ENCODE measurements at places on chromosomes 13 and 19.

- no peak for DNase-seq
These were observed 32.2 kb upstream of the WDFY2 start for GRCh38 chr13:51552027-51552426.

- no peak for DNase-seq
These were observed 10.7 kb downstream of the TM6SF2 start for GRCh38 chr19:19262190-19263057.

DNA sequence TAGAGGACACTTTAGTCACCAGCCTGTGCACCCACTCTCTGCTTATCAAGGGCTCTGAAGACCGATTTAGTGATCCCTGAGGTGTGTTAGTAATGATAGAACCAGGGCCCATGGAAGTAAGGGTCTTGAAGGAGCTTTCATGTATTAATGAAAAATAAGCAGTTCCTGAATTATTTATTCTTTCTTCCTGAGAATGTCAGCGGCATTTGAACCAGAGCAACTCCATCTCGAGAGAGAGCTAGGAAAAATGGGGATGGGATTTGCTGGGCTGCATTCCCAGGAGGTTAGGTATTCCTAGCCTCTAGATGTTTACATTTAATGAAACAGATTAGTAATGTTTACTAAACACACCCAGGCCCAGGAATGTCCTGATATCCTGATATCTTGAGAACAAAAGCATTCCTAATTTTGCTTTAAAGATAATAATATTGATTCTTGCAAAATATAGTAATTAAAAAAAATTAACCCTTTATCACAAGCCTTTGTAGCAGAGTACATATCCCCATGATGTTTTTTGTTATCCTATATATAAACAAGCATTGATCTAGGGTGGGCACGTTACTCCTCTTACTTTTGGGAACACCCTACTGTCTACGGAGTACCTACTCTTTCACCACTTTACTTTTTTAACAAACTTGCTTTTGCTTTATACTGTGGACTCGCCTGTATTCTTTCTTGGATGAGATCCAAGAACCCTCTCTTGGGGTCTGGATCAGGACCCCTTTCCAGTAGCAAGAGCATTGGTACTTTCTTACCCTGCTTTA lies 63.1 kb downstream of the COG3 start:
- no peak for DNase-seq

- DNase-seq, result no peak
These were observed 5.4 kb upstream of the MBD3L3 start for GRCh38 chr19:7063764-7064418.

GRCh38 chr13:48954081-48954480 lies 21.6 kb upstream of the FNDC3A start:
- no peak for DNase-seq

DNA sequence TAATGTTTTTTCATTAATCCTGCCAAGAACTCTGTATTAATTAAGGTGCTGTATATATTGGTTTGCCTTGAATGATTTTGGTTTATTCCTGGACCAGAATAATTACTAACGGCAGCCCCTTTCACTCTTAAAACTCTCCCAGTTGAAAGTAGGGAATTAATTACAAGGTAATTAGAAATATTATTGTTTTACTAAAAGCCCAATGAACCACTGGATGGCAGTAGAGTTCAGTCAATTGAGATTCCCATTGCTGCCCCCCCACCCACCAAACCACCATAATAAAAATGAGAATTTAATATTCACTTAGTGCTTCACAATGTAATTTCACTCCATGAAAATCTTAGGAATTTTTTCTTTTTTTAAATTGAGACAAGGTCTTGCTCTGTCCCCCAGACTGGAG lies 13.7 kb downstream of the WBP4 start:
- no peak for DNase-seq

- DNase-seq, result no peak
These were observed 1.5 kb upstream of the NTN5 start for GRCh38 chr19:48674216-48674809.

DNA sequence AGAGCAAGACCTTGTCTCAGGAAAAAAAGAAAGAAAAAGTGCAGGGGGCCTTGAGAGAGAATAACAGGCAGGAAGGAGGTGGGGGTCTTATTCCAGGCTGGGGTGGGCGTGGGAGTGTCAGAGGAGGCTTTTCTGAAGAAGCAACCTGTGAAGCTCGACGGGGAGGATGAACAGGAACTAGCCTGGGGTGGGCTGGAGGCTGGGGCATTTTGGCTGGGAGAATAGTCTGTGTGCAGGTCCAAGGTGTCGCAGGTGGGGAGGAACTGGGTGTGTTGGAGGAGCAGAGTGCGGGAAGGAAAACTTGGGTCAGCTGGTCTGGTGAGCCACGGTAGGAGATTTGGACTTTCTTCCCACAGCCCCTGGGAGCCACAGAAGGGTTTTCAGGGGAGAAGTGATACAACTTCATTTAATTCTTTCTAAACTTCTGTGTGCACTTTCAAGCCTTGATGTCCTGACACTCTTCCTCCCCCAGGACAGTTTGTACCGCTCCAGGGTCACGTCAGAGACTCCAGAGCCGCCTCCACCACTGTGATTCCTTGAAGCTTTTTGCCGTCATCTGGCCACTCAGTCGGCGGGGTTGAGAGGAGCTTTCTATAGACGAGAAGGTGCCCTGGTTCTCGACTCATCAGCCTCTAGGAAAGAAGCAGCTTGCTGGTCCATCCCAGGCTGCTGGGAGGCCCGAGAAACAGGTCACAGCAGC lies 138.7 kb downstream of the SIPA1L3 start:
- no peak for DNase-seq

DNA sequence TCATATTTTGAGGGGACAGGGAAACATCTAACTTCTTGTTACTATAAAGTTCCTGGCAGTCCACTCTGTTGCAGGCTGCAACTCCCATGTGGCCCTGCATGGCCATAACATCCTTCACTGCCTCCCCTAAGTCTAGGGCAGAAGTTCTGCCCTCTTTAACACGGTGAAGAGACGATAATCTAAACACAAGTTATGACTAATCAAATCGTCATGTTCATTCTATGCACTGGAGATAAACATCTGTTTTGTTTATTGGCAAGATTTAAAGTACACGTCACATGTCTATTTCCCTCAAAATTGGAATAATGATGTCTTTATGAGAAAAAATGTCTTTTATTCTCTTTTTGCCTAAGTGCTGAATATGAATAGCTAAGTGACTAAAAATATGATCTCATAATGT lies 1629.4 kb downstream of the PCDH9 start:
- DNase-seq, result no peak

GRCh38 chr13:107576430-107576829 lies 638.9 kb downstream of the LIG4 start:
- DNase-seq, result no peak

DNA sequence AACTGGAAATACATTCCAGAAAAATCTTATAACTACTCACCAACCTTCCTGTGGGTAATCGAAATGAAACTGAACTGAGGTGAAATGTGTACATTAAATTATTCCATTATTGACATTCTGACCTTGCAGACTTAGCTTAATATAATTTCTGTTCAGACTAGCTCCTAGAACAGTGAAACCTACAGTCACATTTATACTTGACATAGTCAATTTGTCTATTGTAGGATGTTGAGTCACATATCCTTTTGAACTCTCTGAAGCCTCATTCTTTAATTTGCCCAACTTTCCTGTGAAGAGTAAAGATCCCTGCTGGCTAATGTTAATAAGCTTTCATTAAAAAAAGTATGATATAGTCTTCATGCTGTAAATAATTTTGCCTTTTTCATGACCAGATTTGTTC lies 92.0 kb upstream of the SCEL start:
- no peak for DNase-seq

- no peak for DNase-seq
These were observed 300.3 kb downstream of the FOXO1 start for GRCh38 chr13:40366119-40366518.

DNA sequence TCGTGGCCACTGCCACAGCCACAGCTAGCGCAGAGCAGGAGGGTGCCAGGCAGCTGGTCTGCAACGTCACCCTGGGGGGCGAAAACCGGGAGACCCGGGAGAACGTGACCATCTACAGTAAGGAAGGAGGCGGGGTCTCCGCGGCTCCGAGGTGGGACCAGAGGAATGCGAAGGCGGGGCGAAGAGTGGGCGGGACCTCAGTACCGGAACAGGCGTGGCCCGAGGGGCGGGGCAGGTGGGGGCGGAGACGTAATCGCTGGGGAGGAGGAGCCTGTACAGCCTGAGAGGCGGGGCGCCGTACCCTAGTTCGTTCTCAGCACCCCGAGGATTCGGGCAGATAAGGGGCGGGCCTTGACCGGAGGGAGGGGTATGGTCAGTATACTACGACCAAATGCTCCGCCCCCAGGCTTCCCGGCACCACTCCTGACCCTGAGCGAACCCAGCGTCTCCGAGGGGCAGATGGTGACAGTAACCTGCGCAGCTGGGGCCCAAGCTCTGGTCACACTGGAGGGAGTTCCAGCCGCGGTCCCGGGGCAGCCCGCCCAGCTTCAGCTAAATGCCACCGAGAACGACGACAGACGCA lies 2.5 kb downstream of the ICAM5 start:
- DNase-seq, result no peak

- DNase-seq, result no peak
These were observed 4.7 kb upstream of the TLE2 start for GRCh38 chr19:3033595-3034405.

- DNase-seq, result no peak
These were observed 4.4 kb downstream of the BCAM start for GRCh38 chr19:44813070-44813840.

- DNase-seq, result no peak
These were observed 45.4 kb upstream of the CYP2B6 start for GRCh38 chr19:40945645-40946044.

- no peak for DNase-seq
These were observed 119.8 kb downstream of the ATP11A start for GRCh38 chr13:112809332-112810315.

DNA sequence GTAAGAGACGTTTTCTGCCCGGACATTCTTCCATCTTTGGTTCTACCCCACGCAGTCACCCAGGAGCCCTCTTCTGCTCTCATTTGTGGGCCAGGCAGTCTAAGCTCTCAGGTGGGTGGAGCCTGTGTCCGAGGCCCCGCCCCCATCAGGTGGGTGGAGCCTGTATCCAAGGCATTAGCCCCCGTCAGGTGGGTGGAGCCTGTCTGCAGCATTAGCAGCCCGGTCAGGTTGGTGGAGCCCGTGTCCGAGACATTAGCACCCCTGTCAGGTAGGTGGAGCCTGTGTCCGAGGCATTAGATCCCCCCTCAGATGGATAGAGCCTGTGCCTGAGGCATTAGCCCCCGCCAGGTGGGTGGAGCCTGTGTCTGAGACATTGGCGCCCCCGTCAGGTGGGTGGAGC lies 45.5 kb upstream of the C13orf46 start:
- DNase-seq, result no peak

- DNase-seq, result no peak
These were observed 34.4 kb downstream of the CCDC70 start for GRCh38 chr13:51895906-51896888.

GRCh38 chr13:58989556-58989955 lies 1174.2 kb downstream of the DIAPH3 start:
- no peak for DNase-seq

GRCh38 chr19:35127871-35128270 lies 7.0 kb downstream of the LGI4 start:
- DNase-seq, result no peak
